ENCODE measurements at places on chromosomes 2 and 18.

- DNase-seq: no peak
These were observed 28.6 kb downstream of the LRATD1 start for GRCh38 chr2:14661163-14661562.

DNA sequence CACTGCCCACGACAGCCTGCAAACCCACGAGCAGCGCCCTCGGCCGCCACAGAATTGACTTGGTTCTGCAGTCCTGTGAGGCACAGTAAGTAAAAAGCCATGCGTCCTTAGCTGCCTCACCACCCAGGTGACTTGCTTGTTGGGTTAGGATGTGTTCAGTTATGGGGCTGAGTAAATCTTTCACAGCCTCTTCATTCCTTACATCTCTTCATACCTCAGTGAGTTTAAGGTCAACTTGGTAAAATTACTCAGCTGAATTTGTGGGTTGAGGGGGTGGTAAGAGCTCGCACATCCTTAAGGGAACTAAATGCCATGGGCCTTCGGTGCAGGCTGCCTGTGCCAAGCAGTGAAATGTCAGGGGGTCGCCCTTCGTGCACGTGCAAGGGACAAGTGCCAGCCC lies 165.2 kb upstream of the ALKAL2 start:
- no peak for DNase-seq

GRCh38 chr2:191938779-191939178 lies 91.9 kb upstream of the CAVIN2 start:
- DNase-seq: no peak

DNA sequence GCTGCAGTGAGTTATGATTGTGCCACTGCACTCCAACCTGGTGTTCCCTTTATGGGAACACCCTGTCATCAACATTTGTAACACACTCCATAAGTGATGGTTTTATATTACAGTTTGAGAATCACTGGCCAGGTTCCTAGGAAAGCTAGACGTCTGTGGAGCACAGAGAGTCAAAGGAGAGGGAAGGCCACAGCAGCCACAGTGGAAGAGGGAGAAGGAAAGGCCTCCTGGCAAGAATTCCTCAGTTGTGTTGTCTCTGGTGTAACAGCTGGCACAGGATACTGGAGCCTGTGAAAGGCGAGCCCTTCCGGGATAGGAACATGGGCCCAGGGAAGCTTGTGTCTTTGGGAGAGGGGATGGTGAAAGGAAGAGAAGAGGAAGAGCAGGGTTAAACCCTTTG lies 360.5 kb upstream of the PIK3C3 start:
- DNase-seq: no peak

- no peak for DNase-seq
These were observed 1605.3 kb upstream of the ACVR2A start for GRCh38 chr2:146239392-146240135.

DNA sequence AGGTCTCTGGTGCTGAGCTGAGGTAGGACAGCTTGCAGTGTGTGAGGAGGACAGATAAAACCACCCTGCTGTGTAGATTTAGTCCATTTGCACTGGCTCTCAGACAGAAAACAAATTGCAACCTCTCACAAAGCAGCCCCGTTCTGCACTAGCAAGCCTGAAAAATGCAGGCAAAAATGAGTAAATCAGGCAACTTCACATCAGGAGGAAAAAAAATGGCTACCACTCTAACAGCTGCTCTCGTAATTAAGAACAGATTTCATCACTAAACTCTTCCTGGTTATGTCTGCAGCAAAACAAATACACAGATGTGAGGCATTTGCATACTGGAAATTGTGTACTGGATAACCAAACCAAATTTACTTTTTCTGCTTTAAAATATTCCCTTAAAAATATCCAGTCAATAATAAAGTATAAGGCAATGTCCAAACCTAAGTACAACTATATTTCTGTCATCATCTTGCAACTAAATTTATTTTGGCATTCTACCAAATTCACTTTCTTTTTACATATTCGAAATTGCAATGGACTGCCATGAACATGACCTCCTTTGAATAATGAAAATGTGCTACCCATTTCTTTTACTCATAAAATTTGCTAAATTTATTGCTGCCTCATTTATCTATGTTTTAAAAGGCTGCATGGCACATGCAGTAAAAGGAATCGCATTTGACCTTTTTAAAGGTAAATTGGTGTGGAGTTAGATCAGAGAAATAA lies 157.4 kb downstream of the AFF3 start:
- no peak for DNase-seq

DNA sequence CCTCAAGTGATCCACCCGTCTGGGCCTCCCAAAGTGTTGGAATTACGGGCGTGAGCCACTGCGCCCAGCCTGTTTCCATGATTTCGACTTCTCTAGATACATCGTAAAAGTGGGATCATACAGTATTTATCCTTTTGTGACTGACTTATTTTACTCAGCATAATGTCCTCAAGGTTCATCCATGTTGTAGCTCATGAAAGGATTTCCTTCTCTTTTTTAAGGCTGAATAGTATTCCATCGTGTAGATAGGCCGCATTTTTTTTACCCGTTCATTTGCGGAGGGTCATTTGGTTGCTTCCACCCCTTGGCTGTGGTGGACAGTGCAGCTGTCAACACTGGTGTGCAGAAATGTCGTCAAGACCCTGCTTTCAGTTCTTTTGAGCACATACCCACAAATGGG lies 48.8 kb upstream of the SMAD7 start:
- no peak for DNase-seq

GRCh38 chr2:124138076-124138475 lies 113.0 kb downstream of the CNTNAP5 start:
- DNase-seq: no peak

DNA sequence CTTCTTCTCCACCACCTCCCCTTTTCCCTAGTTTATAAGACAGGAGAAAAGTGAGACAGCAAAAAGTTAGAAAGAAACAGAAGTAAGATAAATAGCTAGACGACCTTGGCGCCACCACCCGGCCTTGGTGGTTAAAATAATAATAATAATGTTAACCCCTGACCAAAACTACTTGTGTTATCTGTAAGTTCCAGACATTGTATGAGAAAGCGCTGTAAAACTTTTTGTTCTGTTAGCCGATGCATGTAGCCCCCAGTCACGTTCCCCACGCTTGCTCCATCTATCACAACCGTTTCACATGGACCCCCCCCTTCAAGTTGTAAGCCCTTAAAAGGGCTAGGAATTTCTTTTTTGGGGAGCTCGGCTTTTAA lies 1.5 kb upstream of the BUB1 start:
- no peak for DNase-seq

- DNase-seq: no peak
These were observed 830 bp upstream of the MERTK start for GRCh38 chr2:111897630-111897923.

DNA sequence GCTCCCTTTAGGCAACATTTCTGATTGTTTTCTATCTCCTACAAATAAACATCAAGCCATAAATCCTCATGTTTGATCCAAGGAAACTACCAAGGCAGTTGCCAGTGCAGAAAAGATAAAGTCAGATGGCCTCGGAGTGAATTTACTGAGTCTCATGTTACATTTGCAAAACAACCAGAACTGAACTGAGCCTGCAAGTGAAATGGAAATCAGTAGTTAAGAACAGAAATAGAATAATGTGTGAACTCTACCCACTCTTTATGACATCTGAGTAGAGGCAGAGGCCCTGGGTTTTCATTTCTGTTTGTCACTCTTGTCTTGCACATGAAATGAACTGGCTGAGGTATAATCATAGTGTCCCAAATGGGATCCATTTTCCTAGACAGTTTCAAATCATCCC lies 20.4 kb upstream of the DAPL1 start:
- DNase-seq: no peak

DNA sequence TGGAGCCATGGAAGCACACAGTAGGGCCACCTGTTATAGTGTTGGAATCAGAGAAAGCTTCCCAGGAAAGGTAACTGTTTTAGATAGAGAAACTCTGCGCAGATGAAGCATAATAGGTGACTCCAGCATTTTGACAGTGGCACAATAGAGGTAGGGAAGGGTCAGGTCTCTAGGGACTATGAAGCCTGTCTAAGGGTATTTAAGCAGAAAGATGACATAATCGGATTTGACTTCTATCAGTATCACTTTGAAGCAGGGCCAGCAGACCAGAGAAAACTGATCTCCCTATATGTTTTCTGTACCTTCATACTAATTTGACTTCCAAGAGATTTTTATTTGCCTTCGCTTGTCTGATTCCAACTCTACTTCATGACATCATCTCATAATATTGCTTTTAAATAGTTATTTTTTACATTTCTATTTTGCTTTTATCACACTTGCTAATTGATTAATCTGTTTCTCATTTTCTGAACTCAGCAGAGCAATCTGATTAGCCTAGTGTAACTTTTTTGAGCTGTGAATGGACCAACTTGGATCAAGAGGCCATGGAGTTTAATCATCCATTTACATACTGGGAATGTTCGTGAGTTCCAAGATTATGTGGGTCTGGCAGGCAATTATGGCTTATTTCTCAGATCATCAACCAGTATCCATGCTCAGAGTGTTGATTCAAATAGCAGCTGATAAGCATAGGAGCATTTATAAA lies 8.4 kb upstream of the HIBCH start:
- no peak for DNase-seq

GRCh38 chr2:8309131-8309530 lies 372.7 kb upstream of the ID2 start:
- no peak for DNase-seq

DNA sequence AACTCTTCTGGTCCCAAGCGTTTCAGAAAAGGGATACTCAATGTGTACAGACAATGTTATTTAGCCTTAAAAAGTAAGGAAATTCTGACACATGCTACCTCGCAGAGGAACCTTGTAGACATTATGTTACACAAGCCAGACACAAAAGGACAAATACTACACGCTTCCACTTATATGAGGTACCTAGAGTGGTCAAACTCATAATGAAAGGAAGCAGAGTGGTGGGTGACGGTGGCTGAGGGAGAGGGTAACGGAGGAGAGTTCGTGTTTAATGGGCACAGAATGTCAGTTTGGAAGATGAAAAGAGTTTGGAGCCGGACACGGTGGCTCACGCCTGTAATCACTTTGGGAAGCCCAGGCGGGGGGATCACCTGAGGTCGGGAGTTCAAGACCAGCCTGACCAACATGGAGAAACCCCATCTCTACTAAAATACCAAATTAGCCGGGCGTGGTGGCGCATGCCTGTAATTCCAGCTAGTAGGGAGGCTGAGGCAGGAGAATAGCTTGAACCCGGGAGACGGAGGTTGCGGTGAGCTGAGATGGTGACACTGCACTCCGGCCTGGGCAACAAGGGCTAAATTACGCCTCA lies 1.4 kb downstream of the MCM6 start:
- DNase-seq: no peak

- no peak for DNase-seq
These were observed 227.4 kb downstream of the MYO3B start for GRCh38 chr2:170405326-170405725.

DNA sequence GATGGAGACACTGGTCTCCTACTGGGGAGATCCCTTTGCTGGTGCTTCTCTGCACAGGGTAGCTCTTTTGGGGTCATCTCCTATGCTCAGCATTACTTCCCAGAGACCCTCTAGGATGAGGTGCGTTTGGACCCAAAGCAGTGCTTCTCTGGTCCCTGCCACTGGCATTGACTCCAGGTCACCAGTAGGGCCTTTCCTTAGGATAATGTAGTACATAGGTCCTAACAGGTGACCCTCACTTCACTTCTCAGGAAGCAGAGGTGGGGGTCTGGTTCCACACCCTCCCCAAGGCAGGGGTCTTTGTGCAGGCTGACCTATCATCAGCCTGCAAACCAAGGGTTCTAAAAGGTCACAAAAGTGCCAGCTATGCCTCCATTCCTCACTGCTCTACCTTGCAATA lies 145.8 kb upstream of the HS6ST1 start:
- no peak for DNase-seq

DNA sequence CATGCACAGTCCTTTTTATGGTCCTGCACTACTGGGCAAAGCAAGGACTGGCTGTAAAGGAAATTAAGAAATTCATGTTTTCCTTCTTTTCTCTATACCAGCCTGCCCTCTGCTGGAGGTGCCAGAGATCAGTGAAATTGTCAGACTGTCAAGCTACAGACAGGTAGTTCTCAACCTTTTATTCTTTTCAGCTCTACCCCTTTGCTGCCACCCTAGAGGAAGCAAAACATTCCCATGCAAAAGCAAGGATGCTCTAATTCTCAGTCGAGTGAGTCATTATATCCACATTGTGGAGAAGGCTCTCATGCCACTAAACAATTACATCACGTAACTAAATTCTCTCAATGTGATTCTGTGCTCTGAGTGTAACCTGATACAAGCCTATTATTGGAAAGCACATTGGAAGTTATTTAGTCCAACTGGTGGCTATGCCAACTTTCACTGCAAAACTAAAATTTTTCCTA lies 25.0 kb upstream of the RAPGEF4 start:
- peak; percentile 16 for DNase-seq

GRCh38 chr2:181459621-181460021 lies 2.4 kb downstream of the ITGA4 start:
- DNase-seq: no peak

- DNase-seq: no peak
These were observed 393.5 kb downstream of the MTX2 start for GRCh38 chr2:176662753-176663152.

DNA sequence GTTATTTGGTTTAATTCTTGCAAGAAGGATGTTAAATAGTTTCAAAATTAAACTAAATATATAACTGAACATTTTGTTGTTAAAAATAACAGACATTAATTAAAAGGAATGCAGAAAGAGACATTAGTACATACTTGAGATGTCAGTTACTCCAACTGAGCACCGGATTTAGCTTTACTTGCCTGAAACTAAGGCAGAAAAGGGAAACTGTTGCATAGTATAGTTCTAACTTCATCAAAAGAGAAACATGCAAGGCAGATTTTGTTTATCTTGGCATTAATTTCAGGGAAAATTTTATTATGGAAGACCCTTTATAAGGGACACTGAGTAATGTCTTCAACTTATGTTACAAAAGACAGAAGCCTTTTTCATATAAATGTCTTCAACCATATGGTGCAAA lies 218.3 kb downstream of the STK39 start:
- DNase-seq: no peak

GRCh38 chr2:120493231-120493630 lies 147.3 kb downstream of the INHBB start:
- no peak for DNase-seq

GRCh38 chr2:134727385-134727784 lies 8.6 kb upstream of the TMEM163 start:
- no peak for DNase-seq

GRCh38 chr2:46424937-46425336 lies 54.4 kb upstream of the TMEM247 start:
- no peak for DNase-seq

GRCh38 chr18:10965119-10965518 lies 184.2 kb downstream of the PIEZO2 start:
- DNase-seq: no peak

GRCh38 chr2:167132906-167133555 lies 244.8 kb downstream of the XIRP2 start:
- no peak for DNase-seq

DNA sequence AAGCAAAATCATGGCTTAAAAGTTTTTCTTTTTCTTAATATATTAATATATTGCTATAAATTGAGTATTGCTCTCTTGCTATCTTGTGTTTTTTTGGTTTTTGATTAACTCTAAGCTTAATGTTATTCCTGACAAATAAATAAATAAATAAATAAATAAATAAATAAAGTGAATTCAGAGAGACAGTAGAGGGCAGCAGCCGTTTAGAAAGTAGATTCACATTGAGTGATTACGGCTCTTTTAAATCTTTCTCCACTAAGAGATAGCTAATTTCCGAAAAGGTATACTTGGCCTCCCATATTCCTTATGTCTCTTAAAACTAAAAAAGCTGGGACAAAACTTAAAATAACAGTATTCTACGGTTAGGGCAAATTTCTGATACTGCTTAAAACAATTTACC lies 34.3 kb downstream of the MSH2 start:
- no peak for DNase-seq

GRCh38 chr2:137050949-137051348 lies 285.6 kb downstream of the THSD7B start:
- DNase-seq: no peak

GRCh38 chr2:136394136-136395060 lies 276.4 kb upstream of the CXCR4 start:
- no peak for DNase-seq

Data from GOT3 (cell line).